ENCODE measurements at places on chromosomes 12 and 14.
A peak's percentile ranks its signal among the peaks of the same experiment; 100 is the strongest.

GRCh38 chr12:92462049-92462448 lies 240.7 kb upstream of the PLEKHG7 start:
- peak; percentile 37 for DNase-seq

GRCh38 chr12:25245491-25245890 lies 5.2 kb downstream of the KRAS start:
- no peak for DNase-seq

GRCh38 chr12:132243596-132244310 lies 85.6 kb downstream of the GALNT9 start:
- no peak for DNase-seq

DNA sequence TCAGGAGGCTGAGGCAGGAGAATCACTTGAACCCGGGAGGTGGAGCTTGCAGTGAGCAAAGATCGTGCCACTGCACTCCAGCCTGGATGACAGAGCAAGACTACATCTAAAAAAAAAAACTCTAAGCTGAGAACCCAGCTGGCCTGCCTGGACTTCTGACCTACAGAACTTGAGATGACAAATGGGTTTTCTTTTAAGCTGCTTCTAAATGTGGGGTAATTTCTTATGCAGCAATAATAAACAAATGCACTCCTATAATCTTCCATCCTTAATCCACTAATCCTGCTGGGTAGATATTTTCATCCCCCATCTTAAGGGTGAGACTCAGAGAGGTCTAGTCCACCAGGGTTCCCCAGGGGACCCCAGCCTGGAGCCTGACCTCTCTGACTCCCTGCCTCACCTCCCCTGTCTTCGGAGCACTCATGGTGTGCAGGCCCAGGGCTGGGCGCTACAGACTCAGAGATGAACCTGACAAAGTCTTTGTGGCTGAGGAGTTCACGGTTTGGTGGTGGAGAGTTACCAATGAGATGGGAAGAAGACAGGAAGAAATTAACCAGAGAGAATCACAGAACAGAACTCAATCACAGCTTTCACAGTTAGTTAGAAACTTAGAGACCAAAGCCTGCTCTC lies 39.7 kb upstream of the BDKRB2 start:
- no peak for DNase-seq

DNA sequence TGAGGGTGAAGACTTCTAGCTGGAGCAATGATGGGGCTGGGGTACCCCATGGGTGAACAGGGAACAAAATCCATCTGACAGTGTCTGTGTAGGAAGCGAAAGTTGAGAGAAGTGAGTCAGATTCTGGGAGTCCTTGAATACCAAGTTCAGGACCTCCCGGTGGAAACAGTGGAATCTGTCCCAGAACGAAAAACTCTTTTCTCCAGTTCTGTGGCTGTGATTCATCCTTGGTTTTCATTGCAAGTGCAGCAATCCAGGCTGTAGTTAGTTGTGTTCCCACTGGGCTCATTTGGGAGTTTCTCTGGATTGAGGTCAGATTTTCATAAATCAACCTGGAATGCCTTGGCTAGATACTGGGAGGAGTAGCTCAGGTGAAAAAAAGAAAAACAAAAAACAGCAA lies 120.7 kb downstream of the C12orf75 start:
- peak; percentile 60 for DNase-seq

GRCh38 chr14:89489761-89490437 lies 72.9 kb upstream of the FOXN3 start:
- DNase-seq: no peak

GRCh38 chr12:126093908-126094307 lies 1028.7 kb downstream of the AACS start:
- DNase-seq: no peak

DNA sequence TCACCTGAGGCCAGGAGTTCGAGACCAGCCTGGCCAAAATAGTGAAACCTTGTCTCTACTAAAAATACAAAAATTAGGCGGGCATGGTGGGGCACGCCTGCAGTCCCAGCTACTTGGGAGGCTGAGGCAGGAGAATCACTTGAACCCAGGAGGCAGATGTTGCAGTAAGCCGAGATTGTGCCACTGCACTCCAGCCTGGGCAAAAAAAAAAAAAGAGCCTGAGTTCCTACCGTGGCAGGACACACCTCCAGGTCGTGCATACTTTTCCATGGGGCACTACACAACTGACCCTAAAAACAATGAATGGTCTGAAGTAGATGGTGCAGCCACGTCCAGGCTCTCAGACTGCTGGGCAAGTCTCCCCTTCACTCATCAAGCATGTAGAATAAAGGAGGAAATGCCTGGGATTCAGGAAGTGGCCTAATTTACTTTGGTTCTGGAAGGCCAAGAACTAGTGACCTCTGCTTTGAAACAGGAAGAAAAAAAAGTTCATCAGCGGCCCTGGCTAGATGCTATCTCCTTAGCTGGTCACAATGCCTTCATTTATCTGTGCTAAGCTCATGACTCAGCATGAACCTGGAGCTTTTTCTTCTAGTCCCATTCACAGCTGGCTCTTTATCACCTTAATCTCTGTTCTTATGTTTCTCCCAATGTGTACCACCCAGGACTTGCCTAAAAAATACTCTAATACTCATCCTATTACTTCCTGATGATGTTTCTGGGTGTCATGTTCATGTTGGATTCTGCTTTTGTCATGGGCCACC lies 55.8 kb upstream of the OR6J1 start:
- DNase-seq: peak; percentile 14

- no peak for DNase-seq
These were observed 77.5 kb upstream of the KRAS start for GRCh38 chr12:25328072-25328712.

DNA sequence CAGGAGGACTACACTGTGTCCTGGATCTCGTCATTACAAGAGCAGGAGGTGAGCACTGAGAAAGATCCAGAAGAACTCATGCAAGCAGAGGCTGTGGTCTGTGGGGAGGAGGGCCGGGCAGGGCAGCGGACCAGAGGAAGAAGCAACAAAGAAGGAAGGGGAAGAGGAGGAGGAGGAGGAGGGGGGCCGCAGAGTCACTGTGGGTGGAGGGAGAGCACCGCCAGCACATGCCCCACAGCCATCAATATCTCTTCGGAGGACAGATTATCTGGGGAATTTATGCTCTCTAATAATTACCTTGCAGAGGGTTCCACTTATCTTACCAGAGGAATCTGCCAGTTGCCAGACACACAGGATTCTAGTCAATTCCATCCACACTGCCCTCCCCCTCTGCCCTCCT lies 105.6 kb downstream of the DPF3 start:
- no peak for DNase-seq

DNA sequence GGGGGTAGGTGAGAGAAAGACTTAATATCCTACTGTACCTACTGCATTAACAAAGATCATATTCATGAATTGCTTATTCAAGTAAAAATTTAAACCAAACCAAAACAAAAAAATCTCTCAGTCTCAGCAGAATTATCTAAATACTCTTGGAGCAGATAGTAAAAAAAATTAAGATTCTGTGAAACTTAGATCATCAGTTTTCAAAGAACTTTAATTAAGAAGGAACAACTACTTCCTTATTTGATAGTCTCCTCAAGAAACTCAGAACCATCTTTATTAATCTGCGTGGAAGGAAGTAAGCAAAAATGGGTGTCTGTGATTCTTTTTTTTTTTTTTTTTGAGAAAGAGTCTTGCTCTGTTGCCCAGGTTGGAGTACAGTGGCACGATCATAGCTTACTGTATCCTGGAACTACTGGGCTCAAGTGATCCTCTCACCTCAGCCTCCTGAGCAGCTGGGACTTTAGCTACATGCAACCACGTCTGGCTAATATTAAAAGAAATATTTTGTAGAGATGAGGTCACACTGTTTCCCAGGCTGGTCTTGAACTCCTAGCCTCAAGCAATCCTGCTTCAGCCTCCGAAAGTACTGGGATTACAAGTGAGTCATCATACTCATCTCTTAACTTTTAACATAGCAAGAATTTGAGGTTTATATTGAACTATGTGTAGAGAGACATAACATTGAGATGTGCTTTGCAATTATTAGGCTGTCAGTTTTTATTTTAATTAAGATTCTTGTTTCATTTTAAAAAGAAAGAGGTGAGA lies 37.4 kb downstream of the GAS2L3 start:
- peak; percentile 9 for DNase-seq

DNA sequence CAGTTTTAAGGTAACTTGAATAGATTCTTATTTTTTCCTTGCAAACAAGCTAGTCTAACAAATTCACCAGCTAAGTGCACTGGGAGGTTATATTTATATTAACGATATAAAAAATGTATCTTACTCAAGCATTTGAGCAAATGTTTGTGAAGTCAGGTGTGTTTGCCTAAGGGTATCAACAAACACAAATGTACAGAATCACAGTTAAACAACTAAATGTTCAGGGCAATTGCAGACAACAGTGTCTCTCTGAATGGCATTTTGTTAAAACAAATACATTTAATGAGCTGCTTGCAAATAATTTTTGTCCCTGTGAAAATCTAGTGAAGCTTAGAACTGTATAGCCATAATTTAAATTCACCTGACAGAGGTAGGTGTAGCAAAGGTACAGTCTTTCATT lies 28.2 kb upstream of the FLRT2 start:
- no peak for DNase-seq

- peak; percentile 68 for DNase-seq
These were observed 69.6 kb downstream of the ITPK1 start for GRCh38 chr14:93045965-93046704.

- no peak for DNase-seq
These were observed 72.2 kb downstream of the BRMS1L start for GRCh38 chr14:35898217-35898775.
